ENCODE measurements at places on chromosomes 12 and 14.

DNA sequence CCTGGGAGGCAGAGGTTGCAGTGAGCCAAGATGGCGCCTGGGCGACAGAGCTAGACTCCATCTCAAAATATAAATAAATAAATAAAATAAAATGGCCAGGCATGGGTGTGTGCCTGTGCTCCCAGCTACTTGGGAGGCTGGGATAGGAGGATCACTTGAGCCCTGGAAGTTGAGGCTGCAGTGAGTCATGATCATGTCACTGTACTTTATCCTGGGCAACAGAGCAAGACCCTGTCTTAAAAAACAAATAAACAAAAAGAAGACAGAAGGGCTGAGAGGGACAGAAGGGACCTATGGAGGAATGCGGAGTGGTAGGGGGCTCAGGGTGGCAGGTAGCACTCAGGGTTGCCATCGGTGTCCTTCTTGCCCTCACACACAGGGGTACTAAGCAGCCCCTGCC lies 40.8 kb downstream of the PRPF40B start:
- no peak for DNase-seq

DNA sequence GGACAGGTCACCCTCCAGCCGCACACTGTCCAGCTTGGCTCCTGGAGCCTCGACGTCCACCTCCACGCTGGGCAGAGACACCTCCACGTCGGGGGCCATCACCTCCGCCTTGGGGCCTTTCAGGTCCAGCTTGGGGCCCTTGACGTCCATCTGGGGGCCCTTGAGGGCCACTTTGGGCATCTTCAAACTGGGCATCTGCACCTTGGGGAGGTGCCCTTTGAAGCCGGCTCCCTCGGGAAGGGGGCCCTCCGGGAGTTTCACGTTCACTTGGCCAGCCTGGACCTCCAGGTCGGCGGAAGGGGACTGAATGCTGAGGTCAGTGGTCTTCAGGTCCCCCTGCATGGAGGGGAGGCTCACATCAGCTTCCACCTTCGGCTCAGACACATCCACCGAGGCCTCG lies 25.3 kb downstream of the PLD4 start:
- DNase-seq, result no peak

DNA sequence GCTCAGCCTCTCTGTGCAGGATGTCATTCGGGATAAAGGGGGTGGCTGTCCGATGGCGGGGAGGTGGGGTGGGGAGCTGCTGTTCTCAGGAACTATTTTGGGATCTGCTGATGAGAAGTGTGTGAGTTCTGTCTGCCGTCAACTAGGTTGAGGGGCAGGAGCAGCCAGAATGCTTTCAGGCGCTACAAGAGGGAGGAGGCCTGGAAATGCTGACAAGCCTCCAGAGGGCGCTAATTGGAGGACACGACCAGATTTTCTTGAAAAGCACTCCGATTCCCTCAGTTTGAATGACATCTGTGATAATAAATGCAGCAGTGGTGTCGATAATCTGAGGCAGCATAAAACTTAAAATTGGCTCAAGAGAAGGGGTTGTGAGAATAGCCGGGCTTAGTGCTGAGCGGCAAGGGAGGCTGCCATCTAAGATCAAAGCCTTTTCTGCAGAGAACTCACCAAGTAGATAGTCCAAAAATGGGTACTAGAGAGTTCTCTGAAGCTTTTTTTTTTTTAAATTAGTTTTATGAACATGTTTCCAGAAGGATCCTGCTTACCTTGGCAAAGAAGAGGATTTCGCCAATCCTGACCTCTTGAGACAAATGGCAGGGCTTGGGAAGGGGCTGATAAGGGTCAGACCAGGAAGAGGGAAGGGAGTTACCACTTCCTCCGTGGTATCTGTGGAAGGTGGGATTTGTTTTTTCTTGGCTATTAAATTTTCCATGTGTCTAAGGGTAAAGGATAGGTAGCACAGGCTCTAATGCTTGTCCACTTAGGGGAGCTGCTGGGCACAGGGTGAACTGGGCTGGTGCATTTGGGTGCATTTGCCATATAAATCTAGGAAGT lies 94.4 kb downstream of the CRACR2A start:
- no peak for DNase-seq

- no peak for DNase-seq
Measured at GRCh38 chr12:68199127-68199526, 26.5 kb downstream of the IL26 start.

DNA sequence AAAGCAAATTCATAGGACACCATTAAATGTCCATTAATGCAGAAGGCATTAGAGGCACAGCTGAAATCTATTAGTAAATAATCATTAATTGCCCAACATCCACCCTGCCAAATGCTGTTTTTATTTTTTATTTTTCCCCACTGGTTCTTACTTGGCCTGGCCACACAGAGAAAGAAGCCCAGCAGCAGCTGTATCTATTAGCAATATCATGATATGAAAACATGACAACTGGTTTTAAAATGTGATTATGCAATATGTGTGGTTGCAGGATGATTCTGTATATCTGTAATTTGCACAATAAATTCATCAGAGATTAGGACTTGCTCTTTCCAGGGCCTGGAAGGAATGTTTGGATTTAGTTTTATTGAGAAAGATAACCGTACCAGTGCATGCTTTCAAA lies 44.9 kb downstream of the SIX6 start:
- no peak for DNase-seq

DNA sequence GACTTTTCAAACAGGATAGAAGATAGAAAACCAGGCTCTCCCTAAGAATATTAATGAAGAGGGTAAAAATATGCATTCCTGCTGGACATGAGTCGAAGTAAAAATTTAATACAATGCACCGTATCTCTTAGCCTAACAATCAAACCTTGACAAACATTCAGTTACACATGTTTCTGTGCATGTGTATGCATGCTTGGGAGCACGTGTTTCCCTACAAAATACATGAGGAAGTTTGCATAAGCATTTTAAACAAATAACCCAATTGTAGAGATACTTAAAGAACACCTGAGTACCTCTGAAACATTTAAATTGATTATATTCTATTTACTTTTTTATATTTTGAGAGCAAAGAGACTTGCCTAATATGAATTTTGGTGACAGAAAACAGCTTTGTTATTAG lies 1763.7 kb upstream of the SEL1L start:
- DNase-seq, result no peak

DNA sequence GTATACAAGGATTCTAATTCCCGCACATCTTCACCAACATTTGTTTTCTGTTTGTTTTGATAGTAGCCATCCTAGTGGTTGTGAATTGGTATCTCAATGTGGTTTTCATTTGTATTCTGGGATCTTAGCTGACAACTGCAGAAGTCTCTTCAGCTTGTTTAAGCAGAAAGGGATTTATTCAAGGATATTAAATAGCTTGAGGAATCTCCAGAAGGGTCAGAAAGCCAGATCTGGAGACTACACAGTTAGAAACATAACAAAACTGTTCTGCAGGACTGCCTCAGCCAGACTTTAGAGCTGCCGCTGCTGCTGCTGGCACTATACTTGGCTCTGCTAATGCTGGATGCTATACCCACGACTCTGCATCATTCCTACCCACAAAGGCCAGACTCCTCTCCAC lies 13.4 kb upstream of the CDKL1 start:
- no peak for DNase-seq

DNA sequence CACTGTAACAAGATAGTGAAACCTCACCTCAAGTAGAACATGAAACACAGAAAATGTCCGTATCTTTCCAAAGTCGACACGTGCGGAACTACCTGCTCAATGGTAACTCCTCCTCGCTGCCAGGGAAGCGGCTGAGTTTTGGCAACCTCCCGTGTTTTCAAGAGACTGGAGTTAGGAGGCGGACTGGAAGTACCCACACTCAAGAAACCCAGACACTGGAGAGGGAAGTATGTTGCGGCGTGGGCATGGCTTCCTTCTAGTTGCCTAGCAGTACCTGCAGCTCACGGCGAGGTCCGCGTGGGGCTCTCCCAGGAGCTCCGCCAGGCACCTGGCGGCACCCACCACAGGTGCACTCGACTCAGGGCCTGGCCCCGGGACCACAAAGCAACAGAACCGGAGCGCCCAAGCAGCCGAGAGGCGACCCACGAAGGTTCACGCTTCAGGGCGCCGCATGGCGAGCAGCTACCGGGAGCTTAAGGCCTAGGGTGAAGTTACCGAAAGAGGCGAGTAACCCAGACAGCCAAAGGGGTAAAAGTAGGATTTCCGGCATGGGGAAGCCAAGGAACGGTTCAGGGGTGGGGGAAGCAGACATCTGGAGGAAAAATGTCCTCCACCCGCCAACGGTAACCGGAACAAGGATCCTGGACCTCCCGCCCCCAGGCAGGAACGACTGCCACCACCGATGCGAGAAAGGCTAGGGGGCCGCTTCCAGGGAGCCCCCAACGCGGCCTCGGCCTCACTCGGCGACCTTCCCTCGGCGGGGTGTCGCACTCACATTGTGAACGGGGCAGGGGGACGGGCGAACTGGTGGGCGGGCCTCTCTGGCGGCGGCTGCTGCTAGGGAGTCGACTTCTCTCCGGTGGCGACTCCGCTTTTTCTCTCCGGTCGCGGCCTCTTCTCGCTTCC lies 608 bp downstream of the PTGES3 start:
- peak; percentile 49 for DNase-seq

- no peak for DNase-seq
Measured at GRCh38 chr12:76547526-76547925, 12.0 kb downstream of the OSBPL8 start.

GRCh38 chr12:100197486-100197885 lies 3.1 kb upstream of the ACTR6 start:
- no peak for DNase-seq
